ENCODE measurements at places on chromosomes 7 and 10. TPM values are rescaled to one million over a fixed set of nuclear protein-coding genes. Genes with fewer than 3 reads are reported as not detected.

Gene KEL
- 0.87 TPM for total RNA-seq

Gene TYW1B
- 6.7 TPM for total RNA-seq

DNA sequence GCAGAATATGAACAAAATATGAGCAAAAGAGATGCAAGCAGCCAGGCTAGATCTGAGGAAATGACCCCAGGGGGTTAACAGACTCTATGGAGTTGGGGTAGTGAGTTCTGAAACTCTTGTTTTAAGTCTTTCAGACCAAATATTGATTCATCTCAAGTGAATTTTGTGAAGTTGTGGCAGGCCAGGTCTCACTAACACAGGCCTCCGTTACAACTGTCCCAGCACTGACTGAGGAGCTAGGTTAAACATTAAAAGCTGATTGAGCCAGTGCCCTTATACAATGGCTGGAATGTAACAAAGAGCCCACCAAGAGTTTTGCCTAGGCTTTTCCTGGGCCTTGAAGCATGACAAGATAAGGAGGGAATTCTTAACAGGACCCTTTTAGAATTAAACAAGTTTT lies 192.3 kb upstream of the STK17A start:
- DNase-seq, result no peak
- no peak overlapping the region for H3K4me3 ChIP-seq
- H3K27me3 ChIP-seq, result no peaks in the 10 kb centered on the region
- no peaks in the 10 kb centered on the region for H3K4me1 ChIP-seq

DNA sequence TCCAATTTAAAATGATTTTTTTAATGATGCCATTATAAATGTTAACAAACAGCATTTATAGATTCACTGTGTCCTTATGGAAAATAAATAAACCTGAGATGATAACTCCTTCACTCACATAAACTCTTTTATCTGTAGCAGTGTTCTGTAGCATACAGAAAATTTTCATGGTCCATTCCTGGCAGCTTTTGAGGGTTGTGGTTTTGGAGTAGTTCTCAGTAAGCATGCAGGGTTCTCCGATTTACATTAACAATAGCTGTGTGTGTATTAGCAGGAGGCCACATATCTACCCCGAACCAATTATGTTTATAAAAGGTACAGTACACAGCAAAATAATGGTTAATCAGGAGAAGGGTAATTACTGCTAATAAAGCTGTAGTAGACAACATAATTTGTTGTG lies 162.7 kb downstream of the CDCA7L start:
- no peaks in the 10 kb centered on the region for H3K4me1 ChIP-seq
- H3K4me3 ChIP-seq, result no peak overlapping the region
- no peaks in the 10 kb centered on the region for H3K36me3 ChIP-seq
- H3K27ac ChIP-seq, result no peak overlapping the region
- no peaks in the 10 kb centered on the region for H3K27me3 ChIP-seq
- DNase-seq, result no peak

Gene LUC7L2
- 79.5 TPM for total RNA-seq

GRCh38 chr10:100174699-100175677 lies 10.8 kb downstream of the ERLIN1 start:
- DNase-seq, result no peak
- no peak overlapping the region for H3K4me3 ChIP-seq
- H3K36me3 ChIP-seq, result peaks cover 81% of the 10 kb centered on the region
- no peaks in the 10 kb centered on the region for H3K4me1 ChIP-seq
- H3K27ac ChIP-seq, result no peak overlapping the region
